ENCODE measurements at places on chromosomes 6 and 20. TPM values are rescaled to one million over a fixed set of nuclear protein-coding genes. Genes with fewer than 3 reads are reported as not detected.

GRCh38 chr6:10381830-10382208 is 33.1 kb downstream of the TFAP2A start:
- DNase-seq = no peak

DNA sequence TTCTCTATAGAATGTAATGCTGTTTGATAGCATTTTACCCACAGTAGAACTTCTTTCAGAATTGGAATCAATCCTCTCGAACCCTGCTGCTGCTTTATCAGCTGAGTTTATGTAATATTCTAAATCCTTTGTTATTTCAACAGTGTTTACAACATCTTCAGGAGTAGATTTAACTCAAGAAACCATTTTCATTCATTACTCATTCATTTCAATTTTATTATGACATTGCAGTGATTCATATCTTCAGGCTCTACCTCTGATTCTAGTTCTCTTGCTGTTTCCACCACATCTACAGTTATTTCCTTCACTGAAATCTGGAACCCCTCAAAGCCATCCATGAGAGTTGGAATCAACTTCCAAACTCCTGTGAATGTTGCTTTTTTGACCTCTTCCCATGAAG is 93.7 kb downstream of the ZFAND3 start:
- DNase-seq = no peak

DNA sequence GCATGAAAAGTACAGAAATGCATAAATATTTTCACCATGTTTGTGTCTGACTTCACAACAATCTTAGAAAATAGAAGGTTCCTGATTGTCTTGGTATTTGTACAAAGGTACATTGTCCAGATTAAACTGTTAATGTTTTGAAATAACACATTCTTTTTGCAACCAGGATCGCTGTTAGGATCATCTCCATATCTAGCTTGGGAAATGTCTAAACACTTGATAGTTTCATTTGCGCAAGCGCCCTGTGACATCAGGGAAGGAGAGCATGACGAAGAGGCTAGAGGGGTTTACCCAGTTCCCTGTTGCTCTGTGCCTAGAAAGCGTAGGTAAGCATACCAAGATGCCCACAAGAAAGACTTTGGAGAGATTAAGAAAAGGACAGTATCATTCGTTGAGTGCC is 19.4 kb downstream of the ALDH8A1 start:
- no peak for DNase-seq

- no peak for DNase-seq
Observed at GRCh38 chr6:34813028-34813713, 21.3 kb downstream of the BLTP3A start.

DNA sequence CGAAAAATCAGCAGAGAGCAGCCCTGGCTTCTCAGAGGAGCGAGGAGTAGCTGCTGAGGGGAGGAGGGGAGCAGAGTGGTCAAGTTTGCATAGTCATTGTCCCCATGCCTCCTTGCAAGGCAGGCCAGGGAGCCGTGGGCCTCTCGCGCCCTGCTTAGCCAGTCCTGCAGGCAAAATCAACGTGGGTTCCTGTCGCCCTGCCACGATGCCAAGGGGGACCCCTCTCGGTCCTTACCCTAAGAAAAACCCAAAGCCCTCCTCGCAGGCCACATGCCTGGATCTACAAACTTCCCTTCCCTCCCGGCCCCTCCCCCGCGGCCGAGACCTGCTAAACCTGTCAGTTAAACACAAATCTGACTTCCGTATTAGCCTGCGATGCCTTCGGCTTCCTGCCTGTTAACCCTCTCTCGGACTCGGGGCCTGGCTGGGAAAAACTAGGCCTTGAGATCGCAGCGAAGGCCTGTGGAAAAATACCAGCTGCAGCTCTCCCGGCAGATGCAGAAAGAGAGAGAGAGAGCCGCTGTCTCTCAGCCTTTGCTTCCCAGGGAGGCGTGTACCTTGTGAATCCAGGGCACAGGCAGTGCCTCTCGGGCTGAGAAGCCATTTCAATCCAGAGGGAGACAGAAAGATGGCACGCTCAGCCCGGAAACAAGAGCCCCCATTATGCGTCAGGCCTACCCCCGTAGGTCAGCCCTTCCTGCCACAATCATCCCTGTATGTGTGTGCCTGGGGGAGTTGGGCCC is 968 bp upstream of the ZMYND8 start:
- DNase-seq = no peak

AHCY gene
- total RNA-seq = 171 TPM

- DNase-seq = no peak
Observed at GRCh38 chr6:15553031-15553430, 109.8 kb downstream of the DTNBP1 start.

GRCh38 chr6:166997768-166998255 is 1.4 kb upstream of the CEP43 start:
- DNase-seq = peak; percentile 56

GRCh38 chr20:4018023-4018748 is 2.8 kb upstream of the RNF24 start:
- DNase-seq = no peak

DNA sequence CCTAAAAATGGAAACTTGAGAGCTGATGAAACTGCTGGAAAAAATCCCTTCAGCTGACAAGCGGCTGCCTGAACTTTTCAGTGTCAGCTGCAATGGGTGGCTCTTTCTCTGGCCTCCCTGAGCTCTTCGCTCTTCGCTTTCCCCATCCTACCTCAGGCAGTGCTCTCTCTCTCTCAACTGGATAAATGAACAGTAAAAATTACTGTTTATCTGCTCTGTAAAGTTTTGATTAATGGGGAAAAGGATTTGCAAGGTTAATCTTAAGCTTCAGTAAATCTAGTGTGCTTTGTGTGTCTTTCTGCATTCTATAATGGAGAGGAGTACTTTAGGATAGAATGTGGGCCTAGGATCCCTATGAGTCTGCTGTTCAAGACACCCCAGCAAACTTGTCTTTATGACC is 35.1 kb downstream of the TMEM14A start:
- no peak for DNase-seq

DNA sequence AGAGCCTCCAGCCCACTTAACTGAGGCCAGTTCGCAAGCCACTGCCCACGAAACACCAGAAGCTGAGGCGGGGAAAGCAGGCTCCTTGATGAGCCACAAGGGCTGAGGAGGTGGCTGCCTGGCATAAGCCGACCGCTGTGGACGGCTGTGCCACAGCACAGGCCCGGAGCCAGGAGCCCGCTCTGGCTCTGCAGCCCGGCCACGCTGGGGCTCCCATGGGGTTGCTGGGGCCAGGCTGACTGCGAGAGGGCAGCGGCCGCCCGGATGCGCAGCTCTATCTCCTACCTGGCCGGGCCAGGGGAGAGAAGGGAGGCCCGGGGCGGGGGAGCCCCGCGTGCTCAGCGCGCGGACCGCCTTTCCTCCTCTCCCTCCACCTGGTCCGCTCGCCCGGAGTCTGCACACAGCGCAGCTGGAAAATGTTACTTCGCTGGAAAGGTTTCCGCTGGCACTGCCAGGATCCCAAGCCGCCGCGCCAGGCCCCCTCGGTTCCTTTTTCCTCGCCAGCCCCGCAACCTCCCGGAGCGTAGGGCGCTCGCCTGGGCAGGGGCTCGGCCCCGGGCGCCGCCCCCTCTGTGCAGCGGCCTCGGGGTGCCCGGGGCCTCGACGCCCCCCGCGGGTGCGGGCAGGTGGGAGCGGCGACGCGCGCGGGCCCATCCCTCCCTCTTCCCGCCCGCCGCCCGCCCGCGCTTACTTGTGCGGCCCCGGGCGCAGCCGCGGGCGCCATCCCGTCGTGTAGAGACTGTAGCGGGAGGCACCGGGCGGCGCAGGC is 657 bp downstream of the EMILIN3 start:
- no peak for DNase-seq

ESF1 gene
- 26.4 TPM for total RNA-seq

- no peak for DNase-seq
Observed at GRCh38 chr20:35497320-35497719, 32.1 kb downstream of the C20orf173 start.

APCDD1L gene
- total RNA-seq = 0.62 TPM

GRCh38 chr6:45676380-45676779 is 298.6 kb upstream of the SUPT3H start:
- DNase-seq = no peak

GRCh38 chr6:97805596-97805995 is 522.6 kb upstream of the MMS22L start:
- DNase-seq = no peak

- DNase-seq = no peak
Observed at GRCh38 chr6:33453393-33454008, 875 bp upstream of the ZBTB9 start.

SEL1L2 gene
- not detected for total RNA-seq

- DNase-seq = no peak
Observed at GRCh38 chr20:24785141-24786110, 163.6 kb upstream of the CST7 start.

DNA sequence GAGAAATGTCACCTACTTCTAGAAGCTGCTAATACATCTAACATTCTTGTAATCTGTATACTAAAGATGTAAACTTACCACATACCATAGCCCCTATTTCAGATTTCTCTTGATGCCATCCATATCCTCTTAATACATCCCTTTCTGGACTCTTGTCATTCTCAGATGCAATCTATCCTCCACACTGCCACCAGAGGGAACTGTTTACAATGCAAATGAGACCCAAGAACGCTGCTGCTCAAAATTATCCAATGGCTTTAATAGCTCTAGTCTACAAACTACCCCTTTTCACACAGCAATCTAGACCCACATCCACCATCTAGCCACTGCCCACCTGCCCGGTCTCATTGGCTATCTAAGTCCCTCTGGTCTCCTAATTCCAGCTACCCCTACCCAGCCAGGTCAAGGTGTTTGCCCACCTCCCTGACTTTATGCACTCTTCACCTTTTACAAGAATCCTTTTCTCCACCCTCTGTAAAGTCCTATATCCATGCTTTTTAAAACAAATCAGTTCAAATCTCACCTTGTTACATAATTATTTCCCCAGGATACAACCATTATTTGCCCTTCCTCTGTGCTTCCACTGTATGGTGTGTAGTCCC is 14.8 kb downstream of the FAXC start:
- peak; percentile 43 for DNase-seq

SLC17A9 gene
- total RNA-seq = 0.28 TPM

GRCh38 chr6:140202964-140203515 is 828.6 kb upstream of the CITED2 start:
- no peak for DNase-seq

DNA sequence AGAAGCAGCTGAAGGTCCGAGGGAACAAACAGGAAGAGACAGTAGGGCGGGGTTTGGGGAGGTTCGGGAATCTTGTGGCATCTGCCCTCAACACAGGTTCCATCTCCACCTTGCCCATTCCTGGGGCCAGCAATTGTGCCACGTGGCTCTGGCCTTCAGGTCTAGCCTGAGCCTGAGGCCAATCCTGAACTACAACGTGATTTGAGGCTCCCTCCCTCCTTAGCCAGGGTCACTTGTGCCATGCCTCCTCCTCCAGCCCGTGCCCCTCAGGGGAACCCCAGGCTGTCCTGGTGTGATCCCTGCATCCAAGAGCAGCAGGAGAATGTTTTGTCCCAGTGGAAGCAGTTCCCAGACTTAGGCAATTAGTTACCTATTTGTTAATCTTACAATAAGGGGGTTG is 3.0 kb downstream of the CST9 start:
- no peak for DNase-seq

CRISP3 gene
- total RNA-seq = not detected

DNA sequence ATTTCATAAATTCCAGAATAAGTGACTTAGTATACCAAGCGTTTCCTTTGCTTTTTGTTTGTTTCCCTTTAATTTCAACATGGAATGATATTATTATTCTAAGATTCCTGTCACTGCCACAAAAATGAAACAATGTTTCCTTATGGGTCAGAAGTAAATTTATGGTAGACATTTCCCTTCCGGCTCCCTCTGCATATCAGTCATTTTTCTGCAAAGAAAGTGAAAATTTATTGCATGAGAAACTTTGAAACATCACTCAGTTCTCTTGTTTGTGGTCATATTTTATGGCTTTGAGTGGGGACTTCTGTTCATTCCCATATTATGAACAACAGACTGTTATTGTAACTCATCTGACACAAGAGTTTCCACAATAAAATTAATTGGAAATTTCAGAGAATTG is 97.8 kb downstream of the NKAIN2 start:
- DNase-seq = no peak

All from Panc1 (cell line).